Fibroblast of skin of abdomen (primary cell): ENCODE measurements at places on chromosomes 11 and 22.

DNA sequence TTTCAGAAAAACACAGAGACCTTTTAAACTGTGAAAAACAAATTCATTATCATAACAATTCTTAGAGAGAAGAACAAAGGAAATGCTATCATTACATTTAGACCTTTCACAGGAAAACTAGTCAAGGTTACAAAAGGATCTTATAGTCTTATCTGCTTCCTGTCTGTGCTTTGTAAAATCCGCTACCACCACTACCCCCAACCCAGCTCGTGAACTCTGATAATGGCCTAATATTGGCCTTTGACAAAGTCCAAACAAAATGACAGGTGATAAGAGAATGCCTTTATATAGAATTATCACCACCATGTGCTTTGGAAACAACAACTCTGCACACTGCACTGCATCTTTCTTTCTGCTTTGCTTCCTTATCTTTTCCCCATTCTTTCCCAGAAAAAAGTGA is 272.5 kb downstream of the SBF2 start:
- no peak for DNase-seq

GRCh38 chr11:91459840-91460239 is 764.8 kb upstream of the FAT3 start:
- no peak for DNase-seq

DNA sequence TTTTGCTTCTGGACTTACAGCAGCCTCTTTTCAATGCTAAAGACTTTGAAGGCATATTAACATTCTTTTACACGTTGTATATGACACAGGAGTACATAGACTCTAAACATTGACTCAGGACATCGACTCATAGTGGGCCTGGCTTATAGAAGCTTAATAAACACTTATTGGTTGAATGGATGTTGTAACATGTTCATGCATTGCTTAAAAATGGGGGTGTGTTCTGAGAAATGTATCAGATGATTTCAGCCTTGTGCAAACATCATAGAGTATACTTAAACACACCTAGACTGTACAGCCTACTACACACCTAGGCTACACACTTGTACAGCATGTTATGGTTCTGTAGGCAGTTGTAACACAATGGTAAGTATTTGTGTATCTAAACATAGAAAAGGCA is 17.9 kb downstream of the TTC17 start:
- DNase-seq, result peak; percentile 78

- DNase-seq, result peak; percentile 3
Observed at GRCh38 chr22:47394504-47395440, 632.3 kb downstream of the TBC1D22A start.

DNA sequence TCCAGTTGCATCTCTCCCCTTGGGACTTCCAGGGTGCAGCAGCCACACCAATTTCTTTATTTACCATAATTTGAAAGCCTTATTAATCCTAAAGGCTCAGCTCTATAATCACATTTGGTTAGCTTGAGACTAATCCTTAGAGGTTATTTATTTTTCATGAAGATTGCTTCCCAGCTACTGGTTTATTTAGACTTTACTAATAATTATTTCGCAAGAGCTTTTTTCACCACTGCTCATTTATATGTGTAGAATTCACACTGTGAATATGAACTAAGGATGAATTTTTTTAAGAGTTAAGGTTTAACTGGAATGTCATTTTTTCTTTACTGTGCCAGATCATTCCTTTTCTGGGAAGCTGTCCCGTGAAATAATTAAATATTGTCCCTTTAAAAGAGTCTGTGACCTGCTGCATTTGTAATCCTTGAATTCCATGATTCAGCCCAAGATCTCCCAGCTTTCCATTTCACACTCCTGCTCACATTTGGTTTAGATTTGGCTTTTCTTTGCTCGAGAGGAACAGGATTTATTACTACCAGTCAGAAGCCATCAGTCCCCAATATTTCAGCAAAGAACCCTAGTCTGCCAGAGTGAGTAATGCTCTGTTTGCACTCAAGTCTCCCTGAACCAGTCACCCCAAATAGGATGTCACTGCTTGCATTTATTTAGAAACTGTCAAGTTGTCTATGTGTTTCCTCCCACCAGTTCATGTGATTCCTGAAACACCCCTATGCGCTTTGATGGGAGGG is 4.4 kb upstream of the CD44 start:
- DNase-seq, result peak; percentile 79

DNA sequence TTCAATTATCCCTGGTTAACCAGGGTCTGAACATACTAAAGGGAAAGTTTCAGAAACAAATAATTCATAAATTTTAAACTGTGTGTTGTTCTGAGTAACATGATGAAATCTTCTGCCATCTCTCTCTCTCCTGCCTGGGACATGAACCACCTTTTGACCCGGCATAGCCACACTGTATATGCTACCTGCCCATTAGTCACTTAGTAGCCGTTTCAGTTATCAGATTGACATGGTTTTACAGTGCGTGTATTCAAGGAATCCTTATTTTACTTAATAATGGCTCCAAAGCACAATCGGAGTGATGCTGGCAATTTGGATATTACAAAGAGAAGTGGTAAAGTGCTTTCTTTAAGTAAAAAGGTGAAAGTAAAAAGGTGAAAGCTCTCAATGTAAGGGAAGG is 227.1 kb upstream of the CCDC179 start:
- no peak for DNase-seq

DNA sequence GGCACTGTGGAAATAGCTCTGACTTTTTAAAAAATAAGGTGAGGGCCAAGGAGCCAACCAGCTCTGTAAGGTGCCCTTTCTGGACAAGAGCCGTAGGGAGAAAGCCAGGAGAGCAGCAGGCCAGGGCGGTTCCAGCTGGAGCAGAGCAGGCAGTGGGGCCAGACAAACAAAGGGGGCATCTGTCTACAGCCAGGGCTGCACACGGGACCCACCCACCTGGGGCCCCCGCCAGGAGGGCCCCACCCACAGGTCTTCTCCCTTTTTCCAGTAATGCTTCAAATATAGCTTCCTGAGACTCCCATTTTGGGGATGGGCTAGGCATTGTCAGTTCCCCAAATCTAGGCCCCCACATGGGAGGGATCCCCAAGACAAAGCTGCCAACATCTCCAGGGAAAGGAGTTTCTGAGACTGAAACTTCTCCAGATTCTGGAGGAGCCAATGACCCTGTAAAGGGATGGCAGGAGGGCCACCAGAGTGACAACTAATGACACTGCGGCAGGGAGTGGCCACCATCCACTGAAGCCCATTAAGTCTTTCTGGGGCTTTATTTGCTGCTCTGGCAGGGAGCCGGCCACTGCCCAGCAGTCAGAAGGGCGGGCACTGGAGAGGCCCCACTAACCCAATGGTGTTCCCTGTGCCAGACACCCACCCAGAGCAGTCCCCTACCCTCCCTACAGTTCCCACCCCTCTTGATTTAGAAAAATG is 1.9 kb downstream of the ZFTA start:
- no peak for DNase-seq

GRCh38 chr22:27540656-27541396 is 260.7 kb downstream of the MN1 start:
- no peak for DNase-seq

GRCh38 chr11:35250621-35251020 is 111.7 kb downstream of the CD44 start:
- no peak for DNase-seq

GRCh38 chr11:47552056-47552565 is 821 bp downstream of the CELF1 start:
- peak; percentile 51 for DNase-seq

DNA sequence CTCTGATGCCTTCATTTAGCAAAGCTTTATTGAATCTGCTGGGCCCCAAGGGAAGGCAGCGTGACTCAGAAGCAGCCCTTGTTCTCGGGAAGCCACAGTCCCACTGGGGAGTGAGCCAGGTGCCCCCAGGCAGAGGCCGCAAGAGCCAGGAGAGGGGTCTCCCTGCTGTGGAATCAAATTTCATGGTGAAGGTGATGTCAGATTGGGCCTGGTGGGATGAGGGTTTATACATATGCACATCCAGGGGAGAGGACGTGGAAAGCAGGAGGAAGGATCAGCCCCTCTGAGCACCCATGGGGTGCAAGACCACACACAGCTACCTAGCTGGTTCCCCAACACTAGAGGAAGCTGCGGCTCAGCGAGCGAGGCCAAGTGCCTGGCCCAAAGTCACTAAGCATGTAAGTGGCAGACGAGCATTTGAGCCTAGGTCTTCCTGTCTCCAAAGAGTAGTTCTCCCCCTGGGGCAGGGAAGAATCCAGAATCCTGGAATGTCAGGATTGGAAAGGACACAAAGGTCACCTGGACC is 2.0 kb downstream of the SYNGR1 start:
- peak; percentile 37 for DNase-seq

DNA sequence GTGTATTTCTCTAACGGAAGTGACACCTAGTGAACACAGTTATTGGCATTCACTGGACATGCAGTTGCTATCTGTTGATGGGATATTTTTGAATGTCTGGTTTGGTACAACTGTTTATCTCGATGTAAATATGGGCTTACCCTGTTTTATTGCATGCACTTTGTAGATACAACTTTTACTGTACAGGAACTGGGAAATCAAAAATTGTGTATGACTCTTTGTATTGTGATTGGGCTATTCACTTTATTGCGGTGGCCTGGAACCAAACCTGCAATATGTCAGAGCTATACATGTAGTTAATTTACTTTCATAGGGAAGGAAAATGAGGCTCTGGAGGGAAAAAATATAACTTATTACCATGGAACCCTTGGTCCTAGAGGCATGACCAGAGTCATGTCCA is 380.7 kb upstream of the KIRREL3 start:
- no peak for DNase-seq

DNA sequence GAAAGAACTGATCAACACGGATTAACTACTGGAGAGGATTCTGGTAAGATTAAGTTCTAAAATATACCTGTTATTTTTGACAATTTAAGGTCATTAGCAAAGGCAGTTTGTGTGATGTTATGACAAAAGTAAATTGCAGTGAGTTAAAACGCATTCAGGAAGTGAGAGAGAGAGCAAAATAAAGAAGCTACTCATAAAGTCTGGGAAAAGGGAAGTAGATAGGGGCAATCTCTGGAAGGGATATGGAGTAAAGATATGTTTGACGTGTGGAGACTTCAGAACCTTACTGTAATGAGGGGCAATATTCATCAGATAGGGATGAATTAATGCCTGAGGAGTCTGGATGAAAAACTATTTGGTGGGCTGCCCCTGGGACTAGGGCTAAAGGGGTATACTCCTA is 16.8 kb downstream of the OR56B4 start:
- no peak for DNase-seq

DNA sequence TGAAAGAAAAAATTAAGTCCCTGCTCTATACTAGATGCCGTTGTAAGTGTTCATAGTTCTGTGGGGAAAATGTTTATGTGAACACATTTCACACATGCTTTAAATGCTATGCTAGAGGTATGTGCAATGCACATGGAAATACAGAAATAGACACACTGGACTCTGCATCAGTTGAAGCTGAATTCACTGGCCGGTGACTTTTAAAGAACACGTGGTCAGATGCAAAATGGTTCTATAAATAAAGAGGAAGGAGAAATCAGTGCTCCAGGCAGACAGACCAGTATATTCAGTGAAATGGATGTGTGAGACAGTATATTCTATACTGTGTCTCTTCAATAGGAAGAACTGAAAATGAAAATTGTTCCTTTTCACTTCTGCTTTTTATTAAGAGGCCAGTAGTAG is 29.9 kb downstream of the TRPC6 start:
- DNase-seq, result peak; percentile 52

DNA sequence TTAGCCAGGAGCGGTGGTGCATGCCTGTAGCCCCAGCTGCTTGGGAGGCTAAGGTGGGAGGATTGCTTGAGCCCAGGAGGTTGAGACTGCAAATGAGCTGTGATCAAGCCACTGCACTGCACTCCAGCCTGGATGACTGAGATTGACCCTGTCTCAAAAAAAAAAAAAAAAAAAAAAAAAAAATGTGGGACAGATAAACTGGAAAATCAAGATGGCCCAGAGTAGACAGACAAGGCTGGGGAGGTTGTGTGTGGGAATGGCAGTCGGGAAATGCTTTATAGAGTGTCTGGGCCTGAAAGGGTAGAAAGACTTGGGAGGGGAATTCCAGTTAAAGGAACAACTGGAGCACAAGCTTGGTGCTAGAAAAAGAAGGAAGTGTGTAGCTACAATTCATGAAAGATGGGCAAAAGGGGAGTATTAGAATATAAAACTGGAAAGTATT is 18.2 kb upstream of the WDR74 start:
- DNase-seq, result no peak

- DNase-seq, result no peak
Observed at GRCh38 chr11:92969634-92970347, at the start of gene MTNR1B. Gene MTNR1B, plus strand, starts transcription at chr11:92969651. Its CDS starts 75 bp downstream, at chr11:92969726.

DNA sequence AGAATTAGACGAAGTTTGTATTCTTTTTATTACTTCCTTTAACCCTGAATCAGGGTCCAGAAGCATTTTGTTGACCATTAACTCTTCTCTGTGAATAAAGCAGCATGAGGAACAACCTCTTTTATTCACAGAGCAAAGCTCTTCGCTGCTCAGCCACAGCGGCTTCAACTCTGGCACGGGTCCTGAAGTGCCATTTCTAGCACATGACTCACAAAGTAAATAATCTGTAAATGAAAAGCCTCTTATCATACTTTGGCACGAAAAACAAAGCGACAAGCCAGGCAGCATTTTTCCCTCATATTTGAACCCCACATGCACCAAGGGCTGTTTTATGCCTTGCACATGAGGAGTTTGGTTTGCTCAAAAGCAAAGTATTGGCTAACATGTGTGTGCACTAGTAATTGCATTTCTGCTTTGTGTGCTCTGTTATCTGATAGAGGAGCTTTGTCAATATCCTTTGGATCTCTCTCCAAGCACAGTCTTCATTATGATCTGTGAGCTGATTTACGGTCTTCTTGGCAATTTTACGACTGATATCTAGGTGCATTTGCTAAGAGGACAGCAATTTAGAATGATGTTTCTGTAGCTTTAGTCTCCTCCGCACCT is 33.0 kb upstream of the APOBEC3A start:
- peak; percentile 88 for DNase-seq

- peak; percentile 32 for DNase-seq
Observed at GRCh38 chr11:57323167-57323854, 1.4 kb downstream of the TNKS1BP1 start.

GRCh38 chr11:36564376-36565030 is 3.3 kb upstream of the RAG1 start:
- DNase-seq, result peak; percentile 61

DNA sequence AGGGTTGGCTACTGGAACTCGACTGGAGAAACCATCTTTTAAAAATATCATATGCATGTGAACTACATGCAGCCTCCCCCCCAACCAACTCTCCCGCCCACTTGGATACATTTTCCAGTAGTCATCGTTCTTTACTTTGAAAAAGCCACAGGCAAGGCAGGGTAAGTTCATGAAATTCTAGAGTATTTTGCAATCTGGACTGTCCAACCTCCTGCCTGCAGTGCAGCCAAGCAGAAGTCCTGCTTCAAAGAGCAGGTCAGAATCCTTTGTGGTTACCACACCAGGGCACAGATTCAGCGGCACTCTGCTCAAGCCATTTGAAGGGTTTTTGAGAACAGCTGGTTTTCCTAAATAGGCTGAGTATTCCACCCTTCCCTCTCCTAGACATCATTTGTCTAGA is 12.1 kb downstream of the ELF5 start:
- peak; percentile 94 for DNase-seq
